ENCODE measurements at places on chromosomes 3 and 15. TPM values are rescaled to one million over a fixed set of nuclear protein-coding genes. Genes with fewer than 3 reads are reported as not detected.

The LMCD1 gene
- total RNA-seq = 11.0 TPM

The PLA2G4D gene
- not detected for total RNA-seq

The OSBPL10 gene
- 14.7 TPM for total RNA-seq

The CCDC80 gene
- 11.5 TPM for total RNA-seq
